Stimulated activated CD4-positive, alpha-beta T cell treated with anti-CD3 and anti-CD28 coated beads, Interleukin-1b, Interleukin-23, amount 100 ng/mL, for 4 hours (primary cell): ENCODE measurements at places on chromosomes 11 and 22.

GRCh38 chr11:100861212-100861611, 174.1 kb downstream of the ARHGAP42 start:
- no peak for DNase-seq

DNA sequence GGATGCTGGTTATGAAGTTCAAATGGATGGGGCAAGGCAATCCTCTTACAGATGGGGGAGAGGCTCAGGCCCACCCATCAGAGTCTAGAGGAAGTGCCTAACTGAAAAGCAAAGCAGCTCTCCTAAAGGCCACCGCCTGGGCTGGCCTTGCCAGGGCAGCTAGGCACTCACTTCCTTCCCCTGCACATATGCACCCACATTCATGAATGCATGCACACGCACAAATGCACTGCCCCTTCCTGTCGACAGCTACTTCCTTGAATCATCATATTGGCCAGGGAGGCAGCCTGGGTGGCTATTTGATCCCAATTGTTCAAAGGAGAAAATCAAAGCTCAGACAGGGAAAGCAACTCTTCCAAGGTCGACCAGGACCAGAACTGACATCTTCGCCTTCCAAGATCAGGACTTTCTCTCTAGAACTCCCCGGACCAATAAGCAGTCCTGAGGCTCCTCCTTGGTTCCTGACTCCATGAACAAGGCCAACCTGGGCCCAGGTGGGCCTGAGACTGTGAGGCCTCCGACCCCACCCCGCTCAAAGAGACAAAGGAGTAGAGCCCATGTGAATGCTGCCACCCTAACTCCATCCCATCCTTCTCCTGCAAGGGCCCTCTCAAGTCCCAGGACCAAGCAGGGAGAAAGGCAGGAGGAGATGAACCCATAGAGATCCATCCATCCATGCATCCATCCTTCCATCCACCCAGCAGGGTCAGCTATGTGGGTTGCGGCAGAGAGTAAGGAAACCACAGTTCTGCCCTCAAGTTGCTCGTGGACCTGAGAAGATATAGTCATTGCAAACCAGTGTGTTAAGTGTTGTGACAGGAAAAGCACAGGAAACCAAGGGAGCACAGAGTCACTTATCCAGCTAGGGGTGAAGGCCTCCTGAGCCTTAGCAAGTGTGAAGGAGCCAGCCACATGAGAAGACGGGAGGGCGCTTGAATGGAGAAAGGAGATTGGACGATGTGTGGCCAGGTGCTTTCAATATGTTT, 35.4 kb upstream of the LMO1 start:
- no peak for DNase-seq

DNA sequence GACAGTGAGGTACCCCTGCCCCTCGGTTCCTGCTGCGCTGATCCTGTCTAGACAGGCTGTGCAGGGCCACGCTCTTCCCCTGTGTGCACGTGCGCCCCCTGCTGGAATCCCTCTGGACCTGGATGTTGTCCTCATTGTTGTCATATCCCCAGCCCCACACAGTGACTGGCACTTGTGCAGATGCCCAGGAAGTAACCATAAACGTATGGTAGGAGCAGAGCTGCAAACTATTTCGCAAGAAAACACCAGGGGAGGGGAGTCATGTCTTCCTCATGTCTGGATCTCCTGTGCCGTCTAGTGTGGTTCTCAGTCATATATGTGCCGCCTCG, 114.7 kb downstream of the CRYBB2 start:
- peak; percentile 41 for DNase-seq

GRCh38 chr22:48477031-48477721, 1350.5 kb downstream of the BRD1 start:
- no peak for DNase-seq

DNA sequence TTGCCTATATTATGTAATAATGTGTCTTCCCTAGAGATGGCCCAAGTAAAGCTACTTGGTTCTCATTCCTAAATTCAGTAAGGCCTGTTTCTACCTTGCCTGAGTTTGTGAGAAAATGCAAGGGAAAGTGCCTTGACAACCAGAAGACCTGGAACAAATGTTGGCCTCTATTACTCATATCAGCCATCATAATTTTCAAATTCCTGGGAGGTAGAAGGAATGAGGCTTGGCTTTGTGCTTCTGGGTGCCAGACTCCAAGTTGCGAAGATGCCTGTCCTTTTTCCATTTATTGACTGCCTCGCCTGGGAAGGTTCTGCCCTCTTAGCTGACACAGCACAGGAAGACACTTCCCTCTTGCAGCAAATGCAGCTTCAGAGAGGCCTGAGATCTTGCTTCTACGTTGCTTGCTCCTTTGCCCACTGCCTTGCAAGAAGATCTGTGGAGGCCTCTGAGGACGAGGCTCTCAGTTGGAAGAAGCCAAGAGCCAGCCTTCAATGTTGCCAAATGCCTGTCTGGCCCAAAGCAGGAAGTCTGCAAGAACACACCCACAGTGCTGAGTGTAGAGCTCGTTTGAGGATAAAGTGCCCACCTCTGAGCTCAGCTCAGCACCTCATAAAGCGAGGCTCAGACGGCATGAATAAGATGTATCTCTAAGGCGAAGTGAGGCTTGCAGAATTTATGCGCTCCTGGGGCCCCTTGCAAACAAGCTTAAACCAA, 120.1 kb downstream of the GALNT18 start:
- no peak for DNase-seq

GRCh38 chr22:49997251-49997599, 15.3 kb downstream of the IL17REL start:
- DNase-seq, result no peak

DNA sequence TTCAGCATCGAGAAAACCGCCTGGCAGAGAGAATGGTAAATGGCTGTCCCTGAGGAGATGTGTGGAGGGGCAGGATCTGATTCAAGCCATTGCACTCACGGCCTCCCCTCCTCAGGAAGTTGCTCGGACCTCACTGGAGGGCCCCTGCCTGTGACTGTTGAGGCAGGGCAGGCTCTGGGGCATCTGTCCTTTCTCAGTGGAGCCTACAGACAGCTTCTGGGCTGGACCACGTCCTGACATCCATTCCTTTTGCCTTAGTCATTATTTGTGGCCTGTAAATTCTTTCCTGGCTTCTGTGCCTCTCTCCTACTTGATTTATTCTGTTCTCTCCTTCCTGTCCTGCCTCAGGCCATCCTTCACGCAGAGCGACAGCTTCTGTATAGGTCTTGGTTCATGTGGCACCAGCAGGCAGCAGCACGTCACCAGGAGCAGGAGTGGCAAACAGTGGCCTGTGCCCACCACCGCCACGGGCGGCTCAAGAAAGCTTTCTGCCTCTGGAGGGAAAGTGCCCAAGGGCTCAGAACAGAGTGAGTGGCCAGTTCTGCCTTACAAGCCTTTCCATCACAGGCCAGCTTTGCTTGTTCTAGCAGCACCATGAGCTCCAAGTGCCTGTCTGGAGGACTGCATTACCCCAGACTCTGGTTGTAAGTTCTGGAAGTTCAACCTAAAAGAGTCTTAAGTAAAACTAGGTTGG, 59.6 kb downstream of the PISD start:
- DNase-seq, result no peak

- no peak for DNase-seq
Observed at GRCh38 chr11:117166491-117166890, 12.1 kb upstream of the SIDT2 start.

DNA sequence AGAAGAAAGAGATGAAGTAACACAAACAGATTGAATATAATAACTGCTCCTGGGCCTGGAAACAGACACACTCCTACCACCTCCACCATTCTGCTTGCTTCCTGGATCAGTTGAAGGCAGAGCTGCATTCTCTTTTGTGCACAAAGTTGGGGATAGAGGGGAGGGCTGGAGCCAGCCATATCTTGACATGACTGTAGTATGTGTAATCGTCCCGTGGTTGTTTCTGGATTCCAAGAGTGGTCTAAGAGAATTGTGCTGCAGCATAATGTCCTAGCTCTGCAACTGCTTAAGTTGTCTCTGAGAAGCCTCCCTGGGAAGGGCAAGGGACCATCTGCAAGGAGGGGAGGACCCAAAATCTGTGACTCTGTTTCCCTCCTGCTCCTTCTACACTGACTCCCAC, 3.2 kb downstream of the CRY2 start:
- DNase-seq, result no peak
